ENCODE measurements at places on chromosomes 13 and 19.

- DNase-seq = no peak
These were observed 56.3 kb downstream of the FOXO1 start for GRCh38 chr13:40609972-40610726.

DNA sequence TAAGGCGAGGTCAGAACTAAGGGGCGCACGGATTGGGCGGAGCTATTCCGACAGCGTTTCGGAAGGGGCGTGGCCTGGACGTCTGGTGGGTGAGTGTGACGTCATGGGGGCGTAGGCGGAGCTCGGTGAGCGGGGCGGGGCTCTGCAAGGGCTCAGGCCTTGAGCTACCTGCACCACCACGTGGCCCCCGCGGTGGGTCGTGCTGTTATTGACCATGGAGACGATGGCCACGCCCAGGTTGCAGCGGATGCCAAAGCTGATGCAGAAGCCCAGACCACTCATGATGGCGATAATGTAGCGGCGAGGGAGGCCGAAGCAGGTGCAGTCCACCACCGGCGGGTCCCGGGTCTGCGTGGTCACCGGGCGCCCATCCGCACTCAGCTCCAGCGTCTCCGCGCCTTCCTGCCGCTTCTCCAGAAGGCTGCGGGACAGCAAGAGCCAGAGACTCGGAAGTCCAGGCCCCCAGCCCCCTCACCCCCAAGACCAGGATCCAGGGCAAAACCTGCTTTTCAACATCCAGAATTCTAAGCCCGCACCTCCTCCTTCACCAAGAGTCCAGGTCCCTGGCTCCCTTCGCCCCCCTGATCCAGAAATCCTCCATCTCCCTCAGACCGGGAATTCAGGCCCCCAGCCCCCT lies 4.8 kb downstream of the SLC17A7 start:
- no peak for DNase-seq

DNA sequence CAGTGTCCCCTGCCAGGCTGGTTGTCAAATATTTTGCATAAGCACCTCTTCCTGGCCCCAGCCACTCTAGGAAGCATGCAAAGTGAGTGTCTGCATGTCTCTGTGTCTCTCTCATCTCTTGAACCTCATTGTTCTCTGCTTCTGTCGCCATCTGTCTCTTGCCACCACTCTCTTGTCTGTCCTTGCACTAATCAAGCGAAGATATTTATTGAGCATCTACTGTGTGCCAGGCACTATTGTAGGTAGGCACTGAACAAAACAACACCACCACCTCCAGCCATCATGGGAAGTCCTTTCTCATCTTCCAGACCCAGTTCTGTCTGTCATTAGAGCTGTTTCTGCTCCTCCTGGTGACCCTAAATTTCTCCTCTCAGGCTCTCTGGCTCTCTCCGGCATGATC lies 52.0 kb upstream of the SHKBP1 start:
- DNase-seq = no peak

DNA sequence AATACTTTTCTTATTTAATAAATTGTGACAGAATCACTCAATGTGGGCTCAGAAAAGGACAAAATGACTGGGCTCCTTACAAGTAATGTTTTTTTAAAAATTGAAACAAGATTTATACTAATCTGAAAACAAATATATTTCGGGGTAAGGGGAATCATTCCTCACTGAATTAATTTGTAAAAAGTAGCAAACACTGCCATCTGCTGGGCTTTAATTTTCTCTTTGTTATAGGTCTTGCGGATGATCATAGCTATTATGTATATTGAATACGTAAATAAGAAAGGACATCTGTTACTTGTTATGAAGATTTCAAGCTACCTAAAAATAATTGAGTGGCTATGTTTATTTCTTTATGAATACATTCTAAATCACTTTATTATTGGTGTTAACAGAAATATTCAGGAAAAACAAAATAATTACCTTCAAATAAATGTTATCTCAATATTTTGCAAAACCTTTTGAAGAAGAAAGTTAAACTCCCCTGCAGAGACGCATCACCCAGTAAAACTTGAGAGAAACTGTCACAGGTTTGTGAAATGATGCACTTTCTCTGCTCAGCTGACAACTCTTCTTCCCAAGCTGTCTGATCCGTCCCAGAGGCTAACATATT lies 17.8 kb upstream of the ENOX1 start:
- no peak for DNase-seq

DNA sequence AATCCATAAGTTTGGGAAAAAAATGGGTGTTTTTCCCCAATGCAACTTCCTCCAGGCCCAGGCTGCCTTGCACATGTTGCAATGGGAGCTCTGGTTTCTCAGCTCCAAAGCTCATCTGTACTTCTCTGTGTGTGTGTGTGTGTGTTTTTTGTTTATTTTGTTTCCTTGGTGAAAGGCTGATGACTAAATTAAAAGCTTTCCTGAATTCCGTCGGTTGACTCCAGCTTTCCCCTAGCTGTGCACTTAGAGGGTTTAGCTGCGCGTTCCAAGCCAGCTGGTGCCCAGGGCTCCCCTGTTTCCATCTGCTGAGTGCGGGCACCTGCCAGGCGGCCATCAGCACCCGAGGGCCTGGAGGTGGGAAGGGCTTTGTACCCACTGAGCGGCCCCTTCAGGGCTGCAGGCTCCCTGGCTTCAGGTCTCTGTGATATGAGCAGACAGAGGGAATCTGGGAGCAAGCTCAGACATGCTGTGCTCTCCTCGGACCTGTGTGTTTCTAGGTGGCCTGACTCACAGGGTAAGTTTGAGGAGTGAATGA lies 129.1 kb upstream of the SOX1 start:
- no peak for DNase-seq

Measured in T-helper 9 cell (primary cell).